ENCODE measurements at places on chromosomes 1 and 21. TPM values are rescaled to one million over a fixed set of nuclear protein-coding genes. Genes with fewer than 3 reads are reported as not detected.

DNA sequence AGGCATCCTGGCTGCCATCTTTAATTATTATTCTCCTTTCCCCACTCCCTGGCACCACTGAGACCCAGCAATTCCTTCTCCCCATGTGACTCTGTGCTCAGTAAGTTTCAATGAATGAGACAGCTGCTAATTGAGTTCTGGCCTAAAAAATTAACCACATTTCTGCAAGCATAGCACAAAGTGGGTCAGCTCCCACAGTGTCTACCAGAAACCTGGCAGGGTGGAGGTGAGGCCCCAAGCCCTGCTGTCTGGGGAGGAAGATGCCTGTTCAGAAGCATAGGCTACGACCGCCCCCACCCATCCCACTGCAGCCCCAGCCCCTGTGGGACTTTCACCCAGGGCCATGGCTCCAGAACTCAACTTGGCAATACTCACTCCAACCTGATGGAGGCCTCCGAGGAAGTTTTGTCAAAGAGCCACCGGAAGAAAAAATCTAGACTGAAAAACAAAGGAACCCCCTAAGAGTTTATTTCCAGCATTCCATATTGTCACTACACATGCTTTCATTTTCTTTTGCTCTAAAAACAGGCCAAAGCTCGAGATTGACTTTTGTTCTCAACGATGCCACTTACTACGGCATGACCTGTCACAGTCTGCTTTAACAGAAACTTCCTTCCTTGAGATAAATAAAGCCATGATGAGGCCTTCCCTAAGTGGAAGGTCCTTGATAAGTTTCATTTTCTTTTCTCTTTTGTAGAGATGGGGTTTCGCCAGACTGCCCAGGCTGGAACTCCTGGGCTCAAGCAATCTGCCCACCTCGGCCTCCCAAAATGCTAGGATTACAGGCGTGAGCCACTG is 26.5 kb downstream of the TMEM63A start:
- peaks cover 5% of the 10 kb centered on the region for H3K36me3 ChIP-seq
- no peak for DNase-seq
- no peaks in the 10 kb centered on the region for H3K27me3 ChIP-seq
- no peak overlapping the region for H3K4me3 ChIP-seq
- H3K27ac ChIP-seq = no peak overlapping the region

GRCh38 chr1:191541758-191542157 is 616.5 kb upstream of the RGS18 start:
- no peaks in the 10 kb centered on the region for H3K36me3 ChIP-seq
- DNase-seq = no peak
- no peak overlapping the region for H3K4me3 ChIP-seq
- H3K4me1 ChIP-seq = no peaks in the 10 kb centered on the region
- no peak overlapping the region for H3K27ac ChIP-seq

The FAM72B gene
- total RNA-seq = 20.7 TPM

The XCL2 gene
- not detected for total RNA-seq

The SLC45A1 gene
- 1.7 TPM for total RNA-seq

The NR1I3 gene
- not detected for total RNA-seq

- no peaks in the 10 kb centered on the region for H3K4me1 ChIP-seq
- H3K4me3 ChIP-seq = no peak overlapping the region
- H3K27me3 ChIP-seq = no peaks in the 10 kb centered on the region
- peaks cover 17% of the 10 kb centered on the region for H3K36me3 ChIP-seq
- no peak overlapping the region for H3K27ac ChIP-seq
- no peak for DNase-seq
These were observed 61.5 kb downstream of the KIF1B start for GRCh38 chr1:10271869-10272268.

DNA sequence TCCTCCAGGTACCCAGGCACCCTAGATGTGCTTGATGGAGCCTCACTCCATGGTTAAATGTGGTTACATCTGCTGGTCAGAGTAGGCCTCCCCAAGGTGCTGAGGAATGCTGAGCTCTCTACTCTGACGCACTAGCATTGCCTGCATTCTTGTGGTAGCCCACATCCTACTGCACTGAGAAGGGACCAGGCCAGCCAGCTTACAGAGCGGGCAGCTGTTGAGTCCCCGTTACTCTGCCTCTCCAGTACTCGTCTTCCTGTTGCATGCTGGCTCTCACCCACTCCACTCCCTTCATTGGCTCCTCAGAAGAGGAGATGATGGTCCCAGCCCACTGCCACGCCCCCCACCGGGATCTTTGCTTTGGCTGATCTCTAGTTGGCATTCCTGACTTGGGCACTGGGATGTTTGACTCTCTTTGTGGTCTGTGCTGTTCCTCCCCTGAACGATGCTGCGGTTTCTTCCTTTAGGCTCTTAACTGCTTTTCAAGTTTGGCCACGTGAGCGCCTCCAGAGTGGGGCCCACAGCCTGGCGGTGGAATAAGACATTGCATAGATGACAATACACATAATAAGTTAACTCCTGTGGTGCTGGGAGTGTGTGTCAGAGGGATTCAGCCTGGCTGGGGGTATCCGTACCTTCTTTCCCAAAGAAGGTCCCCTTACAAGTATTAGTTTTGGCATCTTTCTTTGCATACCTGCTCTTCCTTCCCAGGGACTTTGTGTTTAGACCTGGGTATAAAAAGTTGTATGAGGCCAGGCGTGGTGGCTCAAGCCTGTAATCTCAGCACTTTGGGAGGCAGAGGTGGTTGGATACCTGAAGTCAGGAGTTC is 18.6 kb downstream of the AZIN2 start:
- no peaks in the 10 kb centered on the region for H3K36me3 ChIP-seq
- H3K27ac ChIP-seq = no peak overlapping the region
- peak; percentile 52 for DNase-seq
- H3K4me3 ChIP-seq = no peak overlapping the region
- H3K27me3 ChIP-seq = peaks cover 2% of the 10 kb centered on the region
- no peaks in the 10 kb centered on the region for H3K4me1 ChIP-seq

The SPRR2G gene
- total RNA-seq = not detected

DNA sequence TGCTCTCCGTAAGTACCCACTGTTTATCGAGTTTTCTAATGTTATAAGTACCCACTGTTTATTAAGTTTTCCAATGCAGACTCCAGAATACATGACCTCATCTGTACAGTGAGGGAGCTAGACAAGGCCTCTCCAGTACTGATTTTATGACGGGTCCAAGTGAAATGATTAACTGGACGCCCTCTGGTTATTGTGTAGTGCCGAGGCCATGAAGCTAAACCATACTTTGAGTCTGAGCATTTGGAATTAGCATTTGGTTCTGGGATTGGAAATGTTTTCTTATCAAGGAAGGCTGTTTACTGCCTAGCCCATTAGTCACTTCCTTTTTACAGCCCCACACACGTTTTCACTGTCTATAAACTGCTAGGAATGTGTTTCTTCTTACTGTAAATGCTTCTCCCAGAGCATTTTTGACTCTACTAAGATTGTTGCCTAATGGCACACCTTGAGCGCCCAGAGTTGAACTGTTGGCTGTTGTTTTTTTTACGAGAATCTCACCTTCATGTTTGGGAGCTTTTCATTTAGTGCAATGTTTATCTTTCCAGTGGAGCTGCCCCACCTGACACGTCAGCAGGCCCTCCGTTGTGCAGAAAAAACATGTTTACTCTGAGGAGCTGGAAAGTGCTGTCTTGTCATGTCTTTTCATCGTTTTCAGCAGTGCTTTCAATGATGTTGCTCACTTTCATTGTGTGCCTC is 26.9 kb downstream of the SPATA46 start:
- DNase-seq = no peak
- no peak overlapping the region for H3K4me3 ChIP-seq

The KLF17 gene
- total RNA-seq = not detected

- H3K36me3 ChIP-seq = no peaks in the 10 kb centered on the region
- H3K4me1 ChIP-seq = peaks cover 14% of the 10 kb centered on the region
- no peak for DNase-seq
- H3K27ac ChIP-seq = no peak overlapping the region
- no peaks in the 10 kb centered on the region for H3K27me3 ChIP-seq
These were observed 98.2 kb downstream of the CACHD1 start for GRCh38 chr1:64568171-64568450.

The SLC41A1 gene
- total RNA-seq = 43.2 TPM

- H3K4me1 ChIP-seq = no peaks in the 10 kb centered on the region
- H3K36me3 ChIP-seq = no peaks in the 10 kb centered on the region
- H3K4me3 ChIP-seq = no peak overlapping the region
- no peak overlapping the region for H3K27ac ChIP-seq
- DNase-seq = no peak
- no peaks in the 10 kb centered on the region for H3K27me3 ChIP-seq
These were observed 80.9 kb downstream of the LHX9 start for GRCh38 chr1:197998110-197998509.

The OR2T29 gene
- total RNA-seq = not detected

DNA sequence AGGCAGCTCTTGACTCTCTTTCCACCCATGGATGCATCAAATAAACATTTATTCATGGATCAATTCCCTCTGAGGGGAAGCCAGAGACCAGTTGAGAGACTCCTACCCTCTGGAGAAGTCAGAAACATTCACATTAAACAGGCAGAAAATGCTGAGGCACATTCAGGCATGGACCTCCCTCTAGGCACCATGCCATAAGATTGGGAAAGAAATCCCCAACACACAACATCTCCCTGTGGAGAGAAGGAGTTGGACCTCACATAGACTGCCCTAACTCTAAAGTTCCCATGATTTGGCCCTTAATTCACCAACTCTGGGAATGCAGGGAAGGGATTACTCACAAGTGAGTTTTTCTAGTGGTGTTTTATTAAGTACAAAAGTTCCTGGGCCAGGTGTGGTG is 415.3 kb upstream of the C1orf87 start:
- no peak overlapping the region for H3K27ac ChIP-seq
- no peaks in the 10 kb centered on the region for H3K4me1 ChIP-seq
- H3K27me3 ChIP-seq = no peaks in the 10 kb centered on the region
- no peaks in the 10 kb centered on the region for H3K36me3 ChIP-seq
- no peak for DNase-seq

- no peak overlapping the region for H3K4me3 ChIP-seq
- H3K4me1 ChIP-seq = peaks cover 7% of the 10 kb centered on the region
- H3K36me3 ChIP-seq = peaks cover 23% of the 10 kb centered on the region
- H3K27me3 ChIP-seq = no peaks in the 10 kb centered on the region
These were observed 4.6 kb downstream of the DMAP1 start for GRCh38 chr1:44217809-44218410.

- H3K4me3 ChIP-seq = no peak overlapping the region
- peak; percentile 71 for DNase-seq
- no peak overlapping the region for H3K27ac ChIP-seq
- H3K36me3 ChIP-seq = no peaks in the 10 kb centered on the region
These were observed 14.4 kb downstream of the SMYD3 start for GRCh38 chr1:246492611-246493245.

DNA sequence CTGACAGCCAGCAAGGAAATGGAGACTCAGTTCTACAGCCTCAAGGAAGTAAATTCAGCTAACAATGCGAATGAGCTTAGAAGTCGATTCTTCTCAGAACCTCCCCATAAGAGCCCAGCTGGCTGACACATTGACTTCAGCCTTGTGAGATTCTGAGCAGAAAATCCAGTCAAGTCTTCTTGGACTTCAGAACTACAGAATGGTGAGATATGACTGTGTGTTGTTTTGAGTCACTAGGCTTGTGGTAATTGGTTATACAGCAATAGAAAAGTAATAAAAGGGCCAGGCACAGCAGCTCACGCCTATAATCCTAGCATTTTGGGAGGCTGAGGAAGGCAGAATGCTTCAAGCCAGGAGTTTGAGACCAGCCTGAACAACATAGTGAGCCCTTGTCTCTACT is 161.8 kb upstream of the IVNS1ABP start:
- no peaks in the 10 kb centered on the region for H3K4me1 ChIP-seq
- H3K27me3 ChIP-seq = no peaks in the 10 kb centered on the region
- no peak for DNase-seq
- no peaks in the 10 kb centered on the region for H3K36me3 ChIP-seq
- H3K27ac ChIP-seq = no peak overlapping the region

The LHX8 gene
- total RNA-seq = 1.5 TPM

- H3K36me3 ChIP-seq = no peaks in the 10 kb centered on the region
- DNase-seq = no peak
- H3K27me3 ChIP-seq = no peaks in the 10 kb centered on the region
- no peak overlapping the region for H3K27ac ChIP-seq
These were observed 394.3 kb downstream of the KCNH1 start for GRCh38 chr1:210739627-210740026.

DNA sequence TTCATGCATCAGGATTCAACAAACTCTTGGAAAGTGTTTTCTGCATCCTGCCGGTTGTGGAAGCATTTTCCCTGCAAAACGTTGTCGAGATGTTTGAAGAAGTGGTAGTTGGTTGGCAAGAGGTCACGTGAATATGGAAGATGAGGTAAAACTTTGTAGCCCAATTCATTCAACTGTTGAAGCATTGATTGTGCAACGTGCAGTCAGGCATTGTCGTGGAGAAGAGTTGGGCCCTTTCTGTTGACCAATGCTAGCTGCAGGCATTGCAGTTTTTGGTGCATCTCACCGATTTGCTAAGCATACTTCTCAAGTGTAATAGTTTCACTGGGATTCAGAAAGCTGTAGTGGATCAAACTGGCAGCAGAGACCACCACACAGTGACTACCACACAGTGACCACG is 57.0 kb upstream of the PRDM2 start:
- DNase-seq = no peak
- no peaks in the 10 kb centered on the region for H3K27me3 ChIP-seq
- no peaks in the 10 kb centered on the region for H3K4me1 ChIP-seq
- H3K36me3 ChIP-seq = no peaks in the 10 kb centered on the region
- H3K27ac ChIP-seq = no peak overlapping the region
- H3K4me3 ChIP-seq = no peak overlapping the region

- H3K27ac ChIP-seq = peak overlapping the region; percentile 13
- peaks cover 8% of the 10 kb centered on the region for H3K4me1 ChIP-seq
- peaks cover 17% of the 10 kb centered on the region for H3K36me3 ChIP-seq
- DNase-seq = no peak
These were observed 357 bp upstream of the TXLNA start for GRCh38 chr1:32179193-32179442.

DNA sequence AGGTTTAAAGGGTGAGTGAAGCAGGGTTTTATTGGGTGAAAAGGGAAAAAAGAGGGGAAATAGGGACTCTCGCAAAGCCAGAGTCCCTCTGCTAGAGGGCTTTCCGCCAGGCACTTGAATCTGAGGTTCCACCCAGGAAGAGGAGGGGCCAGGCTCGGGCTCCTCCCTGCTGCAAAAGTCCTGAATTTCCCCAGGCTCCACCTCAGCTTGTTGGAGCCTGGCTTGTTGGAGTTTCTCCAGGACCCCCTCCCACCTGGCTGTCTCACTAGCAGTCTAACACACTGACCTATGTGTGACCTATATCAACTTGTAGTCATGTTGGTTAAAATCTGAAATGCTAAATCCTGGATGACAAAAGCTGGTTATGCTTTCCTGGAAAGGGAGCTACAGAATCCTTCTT is 25.5 kb downstream of the GBP2 start:
- DNase-seq = no peak
- no peaks in the 10 kb centered on the region for H3K27me3 ChIP-seq
- no peaks in the 10 kb centered on the region for H3K36me3 ChIP-seq
- H3K27ac ChIP-seq = no peak overlapping the region
- no peaks in the 10 kb centered on the region for H3K4me1 ChIP-seq

- no peak overlapping the region for H3K27ac ChIP-seq
- no peaks in the 10 kb centered on the region for H3K4me1 ChIP-seq
- peaks cover 12% of the 10 kb centered on the region for H3K36me3 ChIP-seq
These were observed 20.4 kb downstream of the PCNT start for GRCh38 chr21:46344219-46344915.

The IL10 gene
- total RNA-seq = not detected

The DNAJC8 gene
- total RNA-seq = 134 TPM

The FAM229A gene
- 4.1 TPM for total RNA-seq

The NUDT4B gene
- total RNA-seq = not detected
